ENCODE measurements at places on chromosomes 7 and 10.
A peak's percentile ranks its signal among the peaks of the same experiment; 100 is the strongest.

DNA sequence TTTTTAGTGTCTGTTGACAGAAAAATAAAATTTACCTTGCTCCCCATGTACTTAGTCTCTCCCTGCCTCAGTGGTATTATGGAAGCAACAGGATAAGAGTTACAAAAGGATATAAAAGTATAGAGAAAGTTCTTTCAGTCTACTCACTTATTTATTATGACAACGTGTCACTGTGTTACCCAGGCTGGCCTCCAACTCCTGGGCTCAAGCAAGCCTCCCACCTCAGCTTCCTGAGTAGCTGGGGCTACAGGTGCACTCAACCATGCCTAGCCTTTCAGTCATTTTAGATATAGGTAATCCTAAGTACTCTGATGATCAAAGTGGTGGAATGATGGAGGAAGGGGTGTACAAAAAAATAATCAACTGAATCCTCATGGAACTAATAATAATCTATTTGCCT lies 215.2 kb upstream of the MKLN1 start:
- DNase-seq = no peak

DNA sequence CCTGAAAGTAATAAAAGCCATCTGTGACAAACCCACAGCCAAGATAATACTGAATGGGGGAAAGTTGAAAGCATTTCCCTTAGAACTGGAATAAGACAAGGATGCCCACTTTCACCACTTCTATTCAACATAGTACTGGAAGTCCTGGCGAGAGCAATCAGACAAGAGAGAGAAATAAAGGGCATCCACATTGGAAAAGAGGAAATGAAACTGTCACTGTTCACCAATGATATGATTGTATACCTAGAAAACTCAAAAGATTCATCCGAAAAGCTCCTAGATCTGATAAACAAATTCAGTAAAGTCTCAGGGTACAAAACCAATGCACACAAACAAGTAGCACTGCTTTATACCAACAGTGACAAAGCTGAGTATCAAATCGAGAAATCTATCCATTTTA lies 581.7 kb upstream of the TEX47 start:
- DNase-seq = no peak

DNA sequence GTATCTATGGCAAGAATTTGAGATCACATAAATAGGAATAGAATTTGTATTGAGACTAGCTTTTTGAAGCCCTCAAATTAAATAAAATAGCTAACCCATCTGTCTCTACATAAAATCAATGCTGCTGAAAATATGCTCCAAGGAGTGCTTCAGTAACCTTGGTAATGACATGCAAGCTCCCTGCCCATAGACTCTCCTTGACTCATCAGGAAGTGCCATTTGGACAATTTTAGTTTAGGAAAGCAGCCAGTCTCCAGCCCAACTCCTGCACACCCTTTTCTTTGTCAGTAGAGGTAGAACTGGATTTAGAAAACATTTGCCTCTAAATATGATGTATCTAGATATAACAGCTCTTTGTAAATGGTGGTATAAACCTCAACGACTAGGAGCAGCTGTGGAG lies 69.9 kb upstream of the PTPRZ1 start:
- DNase-seq = no peak

- no peak for DNase-seq
These were observed 45.9 kb upstream of the AGMO start for GRCh38 chr7:15607529-15608210.

GRCh38 chr7:29989257-29989995 lies at the start of gene SCRN1:
TSS of gene SCRN1 (minus strand) at chr7:29989801. CDS start at chr7:29969067, 20,734 bp downstream.
- no peak for DNase-seq

GRCh38 chr7:136925556-136925955 lies 57.1 kb downstream of the CHRM2 start:
- DNase-seq = no peak

- DNase-seq = peak; percentile 19
These were observed 266.6 kb downstream of the POLR1F start for GRCh38 chr7:19442016-19442785.

- DNase-seq = no peak
These were observed 41.7 kb downstream of the INPP5A start for GRCh38 chr10:132579027-132579859.

GRCh38 chr10:31822616-31823318 lies 105.9 kb downstream of the ARHGAP12 start:
- DNase-seq = no peak

DNA sequence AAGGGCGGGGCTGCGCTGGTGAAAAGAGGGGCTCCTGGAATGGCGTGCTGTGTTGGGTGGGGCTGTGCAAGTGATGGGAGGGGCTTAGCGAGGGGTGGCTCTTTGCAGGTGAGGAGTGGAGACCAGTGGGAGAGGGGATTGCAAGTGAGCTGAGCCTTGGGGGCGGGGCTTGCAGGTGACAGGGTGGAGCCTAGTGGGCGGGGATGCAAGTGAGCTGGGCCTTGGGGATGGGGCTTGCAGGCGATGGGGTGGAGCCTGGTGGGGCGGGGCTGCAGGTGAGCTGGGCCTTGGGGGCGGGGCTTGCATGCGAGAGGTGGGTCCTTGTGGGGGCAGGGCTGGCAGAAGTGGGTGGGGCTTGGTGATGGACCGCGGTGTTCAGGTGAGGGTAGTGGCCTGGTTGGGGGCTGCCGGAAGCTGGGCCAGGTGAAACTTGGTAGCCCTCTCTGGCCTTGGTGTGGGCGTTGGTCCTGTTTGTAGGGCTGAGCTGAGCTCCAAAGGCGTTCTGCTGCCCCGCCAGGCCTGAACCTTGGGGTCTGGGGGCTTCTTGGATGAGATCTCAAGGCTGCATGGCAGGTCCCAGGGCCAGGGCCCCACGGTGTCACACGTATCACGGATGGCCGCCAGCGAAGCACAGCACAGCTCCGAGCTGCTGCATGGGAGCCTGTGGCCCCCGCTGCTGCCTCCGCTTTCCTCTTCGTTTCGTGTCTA lies 743 bp upstream of the PITRM1 start:
- no peak for DNase-seq

GRCh38 chr7:66415659-66416265 lies 210.6 kb downstream of the TPST1 start:
- DNase-seq = no peak

- DNase-seq = peak; percentile 65
These were observed 58.4 kb downstream of the JCAD start for GRCh38 chr10:30000802-30001571.

GRCh38 chr10:15440204-15440711 lies 69.2 kb upstream of the FAM171A1 start:
- no peak for DNase-seq
